ENCODE measurements at places on chromosomes 2 and 18.

- no peak for DNase-seq
Observed at GRCh38 chr18:61754039-61754583, 138.7 kb downstream of the RNF152 start.

GRCh38 chr2:162686336-162686735 lies 152.2 kb downstream of the KCNH7 start:
- no peak for DNase-seq

GRCh38 chr18:75204269-75204731 lies 4.6 kb downstream of the PTGR3 start:
- DNase-seq: no peak

DNA sequence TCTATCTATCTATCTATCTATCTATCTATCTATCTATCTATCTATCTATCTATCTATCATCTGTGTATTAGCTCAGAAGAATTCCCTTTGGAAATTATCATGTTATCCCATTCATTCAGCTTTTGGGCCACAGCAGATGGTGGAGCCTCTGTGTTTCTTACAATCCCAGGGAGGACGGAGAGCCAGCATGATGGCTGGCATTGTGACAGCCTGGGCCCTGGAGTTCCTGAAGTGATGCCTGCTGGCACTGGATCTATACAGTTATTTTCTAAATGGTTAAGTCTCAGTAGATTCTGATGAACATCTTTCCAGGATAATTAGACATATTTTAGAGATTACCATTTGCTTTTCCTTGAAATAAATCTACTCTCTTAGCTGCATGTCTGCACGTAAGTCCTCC lies 385.4 kb upstream of the NXPH2 start:
- no peak for DNase-seq

DNA sequence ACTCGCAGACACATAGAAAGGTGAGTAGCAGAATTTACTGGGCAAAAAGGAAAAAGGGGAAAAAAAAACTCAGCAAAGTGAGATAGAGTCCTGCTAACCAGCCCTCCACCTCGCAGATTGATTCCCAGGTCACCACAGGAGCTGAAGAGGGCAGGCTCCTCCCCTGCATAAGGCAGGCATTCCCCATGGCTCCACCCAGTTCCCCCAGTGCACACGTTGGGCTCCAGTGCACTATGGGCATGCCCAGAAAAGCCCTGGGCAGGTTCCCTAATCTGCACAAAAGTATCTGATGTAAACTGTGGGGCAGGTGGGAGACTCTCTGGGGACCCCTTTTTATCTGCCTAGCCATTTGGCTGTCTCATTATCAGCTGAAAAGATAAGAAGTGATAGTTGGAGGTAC lies 461.2 kb upstream of the TMEFF2 start:
- DNase-seq: no peak

DNA sequence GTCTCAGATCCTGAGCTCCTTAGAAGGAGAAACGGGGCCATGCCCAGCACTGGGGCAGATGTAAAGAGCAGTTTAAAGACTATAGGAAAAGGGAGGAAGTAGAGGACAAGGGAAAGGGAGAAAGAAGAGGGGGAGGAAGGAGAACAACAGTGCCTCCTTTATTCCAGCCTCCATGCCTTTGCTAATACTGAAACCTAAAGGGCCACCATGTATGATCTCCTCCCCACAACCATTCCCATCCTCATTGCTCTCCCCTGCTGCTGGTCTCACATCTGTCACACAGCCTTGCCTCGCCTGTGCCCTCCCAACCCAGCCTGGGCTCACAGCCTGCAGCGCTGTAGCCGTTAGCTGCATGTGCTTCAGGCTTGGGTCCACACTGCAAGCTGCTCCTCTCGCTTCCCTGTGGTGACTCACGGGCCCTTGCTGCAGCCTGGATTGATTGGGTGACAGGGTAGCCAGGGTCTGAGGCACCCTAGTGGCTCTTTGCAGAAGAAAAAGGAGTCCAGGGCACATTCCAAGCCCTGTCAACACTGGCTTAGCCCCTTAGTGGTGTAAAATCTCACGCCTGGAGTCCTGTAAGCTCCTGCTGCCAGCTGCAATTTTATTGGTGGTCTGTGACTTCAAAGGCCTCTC lies 281.9 kb downstream of the SRBD1 start:
- no peak for DNase-seq

DNA sequence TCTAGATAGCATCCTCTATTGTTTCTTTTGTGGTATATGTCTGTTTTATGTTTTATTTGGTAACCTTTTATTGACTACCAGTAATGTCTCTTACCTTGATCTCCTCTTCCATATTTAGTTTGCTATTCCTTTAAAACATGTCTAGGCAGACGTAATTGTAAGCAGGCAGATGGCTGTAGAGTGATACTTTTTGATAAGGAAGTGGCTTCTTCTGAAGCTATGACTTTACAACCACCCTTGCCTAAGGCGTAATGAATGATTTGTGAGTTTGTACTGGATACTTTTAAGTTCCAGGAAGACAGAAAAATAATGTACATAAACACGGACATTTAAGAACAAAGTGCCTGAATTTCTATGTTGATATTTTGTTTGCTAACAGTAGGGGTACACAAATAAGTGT lies 85.6 kb downstream of the ZNF804A start:
- DNase-seq: no peak

- DNase-seq: no peak
Observed at GRCh38 chr2:199055336-199055735, 402.4 kb downstream of the SATB2 start.

DNA sequence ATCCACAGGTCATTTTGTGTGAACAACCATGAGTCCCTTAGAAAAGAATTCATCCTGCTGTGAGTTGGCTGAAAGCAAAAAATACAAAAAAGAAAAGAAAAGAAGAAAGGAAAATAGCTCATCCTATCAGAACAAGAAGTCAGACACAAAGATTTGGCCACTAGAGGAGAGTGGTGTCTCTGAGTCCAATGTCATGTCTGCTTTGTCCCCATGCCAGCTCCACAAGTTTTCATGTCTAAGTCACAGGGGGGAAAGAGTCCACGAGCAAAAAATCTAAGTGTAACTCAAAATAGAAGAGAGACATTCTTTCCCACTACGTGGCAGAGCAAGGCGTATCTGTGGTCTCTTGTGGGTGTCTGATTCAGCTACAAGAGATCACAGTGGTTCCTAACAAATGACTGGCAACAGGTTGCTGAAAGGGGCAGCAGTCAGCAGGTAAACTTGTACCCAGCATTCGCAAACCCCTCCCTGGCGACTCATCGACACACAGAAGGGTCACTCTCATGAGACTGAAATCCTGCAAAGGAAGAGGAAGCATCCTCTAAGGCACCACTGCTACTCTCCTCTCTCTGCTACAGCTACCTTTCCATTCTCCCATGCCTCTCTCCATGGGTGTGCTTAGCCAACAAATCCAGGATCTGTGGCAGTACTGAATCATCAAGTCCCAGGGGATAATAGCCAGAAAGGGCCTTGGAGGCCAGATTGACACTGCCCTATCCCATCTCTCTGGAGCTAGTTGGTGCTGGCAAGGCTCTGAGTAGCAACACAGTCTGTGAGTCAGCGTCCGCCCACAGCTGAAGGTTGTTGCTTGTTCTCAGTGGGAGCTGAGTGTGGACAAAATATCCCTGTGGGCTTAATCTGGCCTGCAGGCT lies 123.0 kb upstream of the SLC39A10 start:
- DNase-seq: no peak

DNA sequence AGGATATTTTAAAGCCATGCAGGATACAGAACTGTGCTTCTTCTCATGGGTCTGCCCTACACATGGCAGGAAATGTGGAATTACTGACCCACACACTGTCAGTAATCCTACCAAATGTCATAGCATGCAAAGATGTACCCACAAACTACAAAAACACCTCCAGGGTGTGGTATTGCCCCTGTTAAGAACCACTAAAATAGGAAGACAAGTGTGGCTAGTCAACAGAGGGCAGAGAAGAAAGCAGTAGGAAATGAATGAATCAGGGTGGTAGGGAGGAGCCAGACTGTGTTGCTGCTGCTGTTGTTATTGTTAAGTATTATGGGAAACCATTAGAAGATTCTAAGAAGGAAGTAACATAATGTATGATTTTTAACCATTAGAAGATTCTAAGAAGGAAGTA lies 556.7 kb upstream of the ACVR2A start:
- no peak for DNase-seq

- no peak for DNase-seq
Observed at GRCh38 chr2:162490761-162491470, 147.0 kb downstream of the GCA start.

- no peak for DNase-seq
Observed at GRCh38 chr2:108587621-108588020, 53.4 kb downstream of the LIMS1 start.

GRCh38 chr2:161178756-161179155 lies 18.5 kb downstream of the TANK start:
- no peak for DNase-seq

GRCh38 chr2:107931412-107931811 lies 54.9 kb upstream of the SLC5A7 start:
- no peak for DNase-seq

DNA sequence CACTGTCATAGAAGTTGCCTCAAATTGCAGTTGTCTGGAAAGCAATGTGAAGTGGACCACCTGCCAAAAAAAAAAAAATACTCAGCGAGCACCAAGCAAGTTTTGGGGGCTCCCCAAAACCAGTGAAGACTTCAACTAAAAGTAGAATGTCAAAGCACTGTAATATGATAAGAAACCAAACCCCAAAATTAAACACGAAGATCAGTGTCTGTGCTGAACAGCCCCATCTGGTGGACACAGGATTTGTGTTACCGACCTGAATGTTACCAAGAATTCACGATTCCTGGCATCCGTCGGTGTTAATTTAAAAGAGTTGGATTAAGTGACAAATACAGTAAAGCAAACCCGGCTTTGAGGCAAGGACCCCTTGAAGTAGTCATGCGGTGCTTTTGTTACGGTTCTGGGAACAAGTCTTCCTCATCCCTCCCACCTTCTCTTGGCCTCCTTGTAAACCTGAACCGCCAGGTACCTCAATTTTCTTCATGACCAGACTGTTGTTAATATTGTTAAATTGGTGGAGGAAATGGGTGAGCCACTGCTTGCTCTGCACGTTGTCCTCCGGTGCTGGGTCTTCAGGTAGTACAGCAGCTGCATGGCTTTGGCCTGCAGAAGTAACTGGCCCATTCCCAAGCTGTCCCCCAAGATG lies 31.3 kb upstream of the SSB start:
- DNase-seq: no peak

DNA sequence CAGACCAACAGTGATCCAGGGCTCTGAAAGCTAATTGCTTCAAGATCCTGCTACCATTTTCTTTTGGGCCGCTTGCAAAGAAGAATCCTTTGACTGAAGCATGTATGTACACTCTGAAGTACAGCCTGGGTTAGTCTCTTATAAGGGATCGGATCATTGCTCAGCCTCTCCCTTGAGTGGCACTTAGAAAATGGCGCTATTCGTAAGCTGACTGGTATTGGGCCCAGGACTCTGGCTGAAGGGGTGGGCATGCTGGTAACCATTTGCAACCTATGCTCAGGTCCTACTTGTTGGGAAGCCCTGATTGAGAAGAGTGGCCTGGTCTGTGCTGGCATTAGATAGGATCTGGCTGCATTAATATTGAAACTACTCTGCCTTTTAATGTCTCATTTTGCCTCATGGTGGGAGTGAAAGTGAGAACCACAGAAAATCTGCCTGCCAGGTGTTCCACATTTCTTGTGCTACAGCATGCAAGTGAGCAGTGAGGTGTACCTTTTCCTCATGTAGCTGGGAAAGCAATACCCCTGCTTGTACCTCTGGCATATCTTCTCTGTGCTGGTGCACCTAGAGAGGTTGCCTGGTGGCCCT lies 661 bp upstream of the MGAT5 start:
- DNase-seq: no peak

DNA sequence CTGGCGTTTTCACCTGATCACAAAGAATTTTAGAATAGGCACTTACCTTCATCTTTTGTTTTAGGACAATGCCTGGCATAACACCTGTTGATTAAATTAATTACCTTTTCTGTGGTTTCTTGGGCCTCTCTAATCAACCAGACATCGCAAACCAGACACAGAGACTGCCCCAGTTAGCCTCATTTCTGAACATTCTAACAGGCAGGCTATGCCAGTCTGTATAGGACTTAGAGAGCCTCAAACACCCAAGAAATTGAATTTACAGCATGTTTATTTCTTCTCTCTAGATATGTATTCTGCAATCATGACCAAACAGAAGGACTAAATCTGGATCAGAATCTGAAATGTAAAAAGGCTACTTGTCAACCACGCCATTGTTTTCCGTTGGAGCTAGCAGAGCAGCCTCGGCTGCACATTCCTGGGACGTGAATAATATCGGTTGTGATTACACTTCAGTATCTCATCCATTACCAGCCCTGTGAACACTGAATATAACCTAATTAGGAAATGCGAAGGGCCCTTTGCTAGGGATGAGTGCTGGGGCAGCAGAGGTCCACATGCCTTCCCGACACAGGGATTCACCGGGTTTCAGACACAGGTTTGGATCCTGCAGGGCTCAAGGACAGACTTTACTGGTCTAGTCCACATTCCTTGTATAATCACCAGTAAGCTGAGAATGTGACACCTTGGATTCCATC lies 17.5 kb upstream of the CDC42EP3 start:
- no peak for DNase-seq

- no peak for DNase-seq
Observed at GRCh38 chr2:217652761-217653639, 349.8 kb downstream of the TNS1 start.

DNA sequence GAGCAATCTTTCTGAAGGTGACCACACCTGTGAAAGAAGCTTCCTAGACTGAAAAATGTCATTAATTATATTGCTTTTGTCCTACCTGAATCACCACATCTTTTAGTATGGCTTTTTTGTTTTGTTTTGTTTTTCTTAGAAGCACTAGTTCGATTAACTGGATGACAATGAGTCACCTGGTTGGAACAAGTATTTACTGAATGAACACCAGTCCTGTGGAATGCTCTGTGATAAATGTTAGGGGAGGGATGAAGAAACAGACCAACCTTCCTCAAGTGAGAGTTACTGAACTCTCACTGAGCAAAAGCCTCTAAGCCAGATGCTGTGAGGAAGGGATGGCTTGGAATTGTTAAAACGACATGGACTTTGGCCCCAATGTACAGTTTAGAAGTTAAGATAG lies 26.8 kb upstream of the DCC start:
- DNase-seq: no peak

DNA sequence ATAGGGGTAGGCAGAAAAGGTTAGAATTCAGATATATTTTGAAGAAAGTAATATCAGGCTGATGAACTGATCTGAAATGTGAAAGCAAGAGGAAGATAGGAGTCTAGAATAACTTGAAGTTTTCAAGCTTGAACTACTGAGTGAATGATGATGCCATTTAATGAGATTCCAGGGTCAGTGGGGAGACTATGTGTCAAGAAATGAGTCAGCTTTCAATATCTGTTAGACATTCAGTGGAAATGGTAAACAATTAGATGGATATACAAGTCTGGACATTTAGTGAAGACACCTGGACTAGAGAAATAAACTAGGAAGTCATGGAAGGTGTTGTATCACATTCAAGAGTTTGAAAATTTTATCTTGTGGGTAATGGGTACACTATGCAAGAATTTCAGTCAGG lies 326.9 kb downstream of the FSIP2 start:
- DNase-seq: no peak

GRCh38 chr18:9616049-9616448 lies 1.7 kb upstream of the PPP4R1 start:
- DNase-seq: no peak

- no peak for DNase-seq
Observed at GRCh38 chr2:209946539-209946938, 55.9 kb upstream of the RPE start.

Measured in NCI-H1417 (cell line).